ENCODE measurements at places on chromosomes 7 and 10. TPM values are rescaled to one million over a fixed set of nuclear protein-coding genes. Genes with fewer than 3 reads are reported as not detected.

The PIP gene
- 0.36 TPM for total RNA-seq

The MRC1 gene
- not detected for total RNA-seq

The RPEL1 gene
- total RNA-seq = 0.07 TPM

The OPALIN gene
- not detected for total RNA-seq

The C7orf57 gene
- total RNA-seq = 0.31 TPM

The FAM25G gene
- 1.1 TPM for total RNA-seq

The GBX1 gene
- total RNA-seq = not detected

The CRYGN gene
- not detected for total RNA-seq

The NRAP gene
- total RNA-seq = not detected

The OR2A12 gene
- total RNA-seq = not detected

The COL13A1 gene
- 0.23 TPM for total RNA-seq

The KCNH2 gene
- 2.0 TPM for total RNA-seq

The TFR2 gene
- total RNA-seq = 2.6 TPM

The TMEM176A gene
- total RNA-seq = not detected

The CPA4 gene
- total RNA-seq = 4.4 TPM

The AKR1E2 gene
- 5.6 TPM for total RNA-seq

The BTBD16 gene
- 0.57 TPM for total RNA-seq

The TMEM72 gene
- not detected for total RNA-seq

The NXPH1 gene
- total RNA-seq = not detected

The LBX1 gene
- not detected for total RNA-seq
